Femur (tissue), 1 donor: ENCODE measurements at places on chromosomes 2 and 18.

- DNase-seq, result no peak
Measured at GRCh38 chr18:55650363-55650870, 62.4 kb upstream of the TCF4 start.

DNA sequence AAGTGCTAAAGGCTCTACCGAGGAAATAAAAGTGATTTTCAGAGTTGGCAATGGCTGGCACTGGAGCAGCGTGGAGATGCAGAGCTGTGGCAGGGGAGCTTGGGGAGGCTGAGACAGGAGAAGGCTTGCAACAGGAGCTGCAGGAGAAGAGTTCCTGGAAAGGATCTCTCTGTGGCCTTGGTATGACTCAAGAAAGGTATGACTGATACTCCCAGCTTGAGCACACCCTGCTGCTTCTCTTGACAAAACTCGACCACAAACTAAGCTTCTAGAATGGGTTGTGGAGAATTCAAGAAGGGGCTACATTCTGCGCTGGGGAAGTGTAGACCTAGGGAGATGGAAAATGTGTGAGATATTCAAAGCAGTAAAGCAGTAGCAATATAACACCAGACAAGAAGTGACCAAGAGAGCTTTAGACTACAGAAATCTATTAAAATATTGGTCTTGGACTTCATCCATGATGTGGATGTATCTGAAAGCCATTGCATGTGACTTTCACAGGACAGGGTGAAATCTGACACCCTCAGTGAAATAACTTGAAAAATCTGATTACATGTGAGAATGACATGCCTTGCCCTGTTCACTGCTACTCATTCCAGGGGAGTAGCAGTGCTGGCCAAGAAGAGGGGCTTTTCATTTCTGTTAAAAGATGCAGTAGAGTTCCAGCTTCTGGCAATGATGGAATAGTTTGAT lies 41.5 kb downstream of the SUCLG1 start:
- no peak for DNase-seq

DNA sequence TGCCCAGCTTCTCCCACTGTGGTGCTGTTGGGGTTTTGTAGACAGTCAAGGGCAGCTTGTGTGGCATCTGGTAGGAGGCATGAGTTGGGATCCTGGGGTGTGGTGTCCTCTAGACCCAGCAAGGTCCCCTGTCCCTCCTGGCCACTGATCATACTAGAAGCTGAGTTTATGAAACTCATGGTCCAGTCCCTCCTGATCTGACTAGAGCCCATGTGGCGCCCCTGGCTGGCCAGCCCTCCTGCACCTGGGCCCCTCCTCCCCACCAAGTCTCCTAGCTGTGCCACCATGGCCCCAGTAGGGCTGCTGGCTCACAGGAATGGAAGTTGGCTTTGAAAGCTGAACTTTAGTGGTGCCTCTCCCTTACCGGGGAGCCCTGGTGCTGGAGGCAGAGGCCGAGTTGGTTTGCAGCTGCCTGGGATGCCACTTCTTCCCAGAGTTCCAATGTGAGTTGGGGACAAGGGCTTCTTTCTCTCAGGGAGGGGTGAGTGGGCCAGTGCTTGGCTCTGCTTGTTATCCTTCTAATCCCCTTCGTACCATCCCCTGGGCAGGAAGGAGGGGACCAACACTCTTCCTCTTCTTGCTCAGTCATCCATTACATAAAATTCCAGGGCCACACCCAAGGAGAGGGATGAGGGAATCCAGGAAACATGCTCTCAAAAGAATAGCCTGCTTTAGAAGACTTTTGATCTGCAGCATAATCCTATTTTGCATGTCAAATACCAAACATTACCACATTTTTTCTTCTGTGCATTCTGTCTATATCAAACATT lies 37.5 kb upstream of the HAAO start:
- peak; percentile 17 for DNase-seq

GRCh38 chr2:181268174-181268867 lies 188.9 kb upstream of the ITGA4 start:
- no peak for DNase-seq

DNA sequence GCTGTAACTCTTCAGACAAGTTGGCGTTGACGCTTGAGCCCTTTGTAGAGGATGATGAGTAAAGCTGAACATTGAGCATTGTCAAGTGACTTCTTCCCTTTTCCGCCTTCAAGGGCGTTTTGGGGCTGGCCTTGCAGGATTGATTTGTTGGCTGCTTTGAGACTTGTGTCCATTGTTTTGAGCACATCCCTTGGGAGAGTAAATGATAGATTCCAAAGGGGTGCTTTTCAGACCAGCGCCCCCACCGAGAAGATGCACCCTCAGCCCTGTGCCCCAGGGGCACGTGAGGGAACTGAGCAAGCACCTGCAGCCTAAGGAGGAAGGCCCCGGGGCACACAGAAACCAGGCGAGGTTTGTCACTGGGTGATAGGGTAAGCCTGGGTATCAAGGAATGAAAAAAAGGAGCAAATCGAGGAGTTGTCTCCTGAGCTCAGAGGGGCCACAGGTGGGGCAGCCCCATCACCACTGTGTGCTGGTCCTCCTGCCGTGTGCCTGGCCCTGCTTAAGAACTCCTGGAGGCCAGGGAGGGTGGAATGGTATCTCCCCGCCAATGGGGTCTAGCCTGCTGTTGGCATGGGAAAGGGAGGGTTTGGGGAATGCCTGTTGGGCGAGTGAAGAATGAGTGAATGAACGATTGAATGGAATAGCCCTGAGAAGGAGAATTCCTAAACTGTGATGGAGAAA lies 64.0 kb downstream of the RAB31 start:
- DNase-seq, result no peak

GRCh38 chr18:49230326-49230725 lies 230.1 kb downstream of the DYM start:
- no peak for DNase-seq

DNA sequence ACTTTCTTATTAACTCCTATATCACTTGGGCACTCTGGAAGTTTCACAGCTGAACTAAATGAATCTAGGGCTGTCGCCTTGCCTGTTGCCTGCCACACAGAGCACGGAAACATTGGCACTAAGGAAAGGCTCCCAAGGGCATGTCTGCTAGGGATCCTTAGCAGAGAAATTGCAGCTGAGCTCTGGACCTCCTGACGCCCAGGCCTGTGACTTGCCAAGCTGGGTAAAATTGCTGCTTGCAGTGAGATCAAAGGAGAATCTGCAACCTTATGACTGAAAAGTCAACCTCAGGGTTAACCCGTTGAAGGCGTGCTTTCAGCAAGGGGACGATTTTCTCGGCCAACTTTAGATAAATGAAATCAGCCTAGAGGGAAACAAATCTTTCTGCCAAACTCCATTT lies 189.8 kb downstream of the NCK2 start:
- DNase-seq, result peak; percentile 37

- DNase-seq, result no peak
Measured at GRCh38 chr18:28050545-28050944, 126.4 kb downstream of the CDH2 start.

DNA sequence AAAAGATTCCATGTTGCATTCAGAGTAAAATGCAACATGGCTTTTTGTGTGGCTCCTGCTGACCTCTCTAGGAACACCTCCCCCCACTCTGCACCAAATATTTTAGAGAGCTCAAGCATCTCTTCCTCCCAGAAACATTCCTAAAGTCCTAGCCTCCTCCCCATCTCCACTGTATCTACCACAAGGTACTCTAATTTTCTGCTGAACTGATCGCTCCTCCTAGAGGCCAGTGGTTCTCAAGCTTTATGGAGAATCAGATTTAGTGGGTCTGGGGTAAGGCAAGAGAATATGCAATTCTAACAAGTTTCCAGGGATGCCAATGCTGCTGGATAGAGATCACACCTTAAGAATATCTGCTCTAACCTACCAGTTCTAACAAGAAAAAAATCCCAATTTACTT lies 89.5 kb upstream of the HNRNPA3 start:
- DNase-seq, result no peak

- DNase-seq, result peak; percentile 49
Measured at GRCh38 chr18:32289483-32290075, 99.7 kb downstream of the MEP1B start.

GRCh38 chr18:25661831-25662230 lies 309.9 kb upstream of the ZNF521 start:
- no peak for DNase-seq

GRCh38 chr2:148455791-148456190 lies 188.8 kb upstream of the EPC2 start:
- no peak for DNase-seq

DNA sequence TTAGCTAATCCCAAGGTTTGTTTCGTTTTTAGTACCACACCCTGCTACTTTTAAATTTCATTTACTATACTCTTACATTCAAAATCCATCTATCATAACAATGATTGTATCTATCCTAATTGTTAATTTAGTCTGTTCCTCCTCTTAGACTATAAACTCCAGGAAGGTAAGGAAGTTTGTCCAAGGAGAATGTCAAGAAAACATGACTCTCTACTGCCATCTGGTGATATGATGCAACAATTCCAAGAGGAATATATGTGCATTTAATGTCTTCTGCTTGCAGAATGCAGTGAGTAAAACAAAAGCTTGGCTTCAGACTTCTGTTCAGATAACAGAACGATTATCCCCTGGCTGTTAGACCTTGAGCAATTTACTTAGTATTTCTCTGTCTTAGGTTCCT lies 1267.1 kb downstream of the LRP1B start:
- no peak for DNase-seq

DNA sequence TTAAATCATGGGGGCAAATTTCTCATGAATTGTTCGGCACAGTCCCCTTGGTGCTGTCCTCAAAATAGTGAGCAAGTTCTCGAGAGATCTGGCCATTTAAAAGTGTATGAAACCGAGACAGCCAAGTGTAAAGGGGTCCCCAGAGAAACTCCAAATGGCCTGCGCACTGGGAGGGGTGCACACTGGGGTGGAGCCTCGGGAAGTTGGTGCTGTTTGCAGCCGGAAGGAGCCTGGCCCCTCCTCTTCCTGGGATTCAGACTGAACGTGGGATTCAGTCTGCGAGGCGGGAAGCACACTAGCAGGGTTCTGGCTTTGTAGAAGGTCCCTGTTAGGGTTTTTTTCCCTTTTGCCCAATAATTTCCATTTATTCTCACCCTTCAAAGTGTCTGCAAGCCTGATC lies 48.8 kb downstream of the RABL2A start:
- DNase-seq, result peak; percentile 28
